ENCODE measurements at places on chromosomes 5 and 9. TPM values are rescaled to one million over a fixed set of nuclear protein-coding genes. Genes with fewer than 3 reads are reported as not detected.

The PCDHA4 gene
- 0.52 TPM for total RNA-seq

The ACOT12 gene
- 0.52 TPM for total RNA-seq

The CDX1 gene
- total RNA-seq = not detected

The CCL27 gene
- not detected for total RNA-seq

The PDE6A gene
- total RNA-seq = not detected

The GRM6 gene
- not detected for total RNA-seq

The MEIKIN gene
- 0.52 TPM for total RNA-seq

The CENPK gene
- 12.5 TPM for total RNA-seq

The SAXO1 gene
- not detected for total RNA-seq
